Heart right ventricle (tissue), 16 donors: ENCODE measurements at places on chromosomes 13 and 19. TPM values are rescaled to one million over a fixed set of nuclear protein-coding genes. Genes with fewer than 3 reads are reported as not detected.

CCDC169 gene
- polyA plus RNA-seq: 0.22 TPM

PSG6 gene
- polyA plus RNA-seq: not detected

CEACAM3 gene
- not detected for polyA plus RNA-seq

SERPINE3 gene
- 0.01 TPM for polyA plus RNA-seq

IQCN gene
- polyA plus RNA-seq: 7.8 TPM

SSC5D gene
- 2.8 TPM for polyA plus RNA-seq

ONECUT3 gene
- not detected for polyA plus RNA-seq

DNAAF3 gene
- polyA plus RNA-seq: 5.9 TPM

ZSWIM4 gene
- 1.5 TPM for polyA plus RNA-seq

CCNA1 gene
- polyA plus RNA-seq: 0.22 TPM
